Hepatocyte (in vitro differentiated cells): ENCODE measurements at places on chromosomes 13 and 19. TPM values are rescaled to one million over a fixed set of nuclear protein-coding genes. Genes with fewer than 3 reads are reported as not detected.

The DCT gene
- polyA plus RNA-seq = not detected in 2 replicates

The FCHO1 gene
- 1.9 and 2.3 TPM in 2 replicates for polyA plus RNA-seq

The OVOL3 gene
- polyA plus RNA-seq = not detected in 2 replicates

The ODAD3 gene
- polyA plus RNA-seq = 1.4 and 1.9 TPM in 2 replicates

The RASGRP4 gene
- 0.44 TPM in 1 of 2 replicates, not detected in the other for polyA plus RNA-seq

The LENG9 gene
- 0.59 and 1.00 TPM in 2 replicates for polyA plus RNA-seq

The ATP7B gene
- 47.3 and 56.8 TPM in 2 replicates for polyA plus RNA-seq

The GPR12 gene
- polyA plus RNA-seq = not detected in 2 replicates

The MEIOSIN gene
- polyA plus RNA-seq = not detected in 2 replicates

The CTXN1 gene
- 13.5 and 14.5 TPM in 2 replicates for polyA plus RNA-seq

The ZNF793 gene
- polyA plus RNA-seq = 6.0 and 6.2 TPM in 2 replicates

The ZNF723 gene
- polyA plus RNA-seq = not detected in 2 replicates

The ZNF599 gene
- 6.2 and 7.6 TPM in 2 replicates for polyA plus RNA-seq

The CBLC gene
- 38.1 and 39.7 TPM in 2 replicates for polyA plus RNA-seq
